ENCODE measurements at places on chromosomes 5 and 9.

GRCh38 chr5:18314192-18314778 is 680.0 kb downstream of the TAF11L14 start:
- DNase-seq = peak; percentile 15
- no peaks in the 10 kb centered on the region for H3K4me1 ChIP-seq
- no peaks in the 10 kb centered on the region for H3K36me3 ChIP-seq
- H3K27me3 ChIP-seq = no peaks in the 10 kb centered on the region
- H3K27ac ChIP-seq = no peak overlapping the region

GRCh38 chr9:38083858-38084555 is 15.0 kb upstream of the SHB start:
- peaks cover 60% of the 10 kb centered on the region for H3K27me3 ChIP-seq
- H3K4me3 ChIP-seq = no peak overlapping the region
- H3K4me1 ChIP-seq = peaks cover 4% of the 10 kb centered on the region
- no peak for DNase-seq

DNA sequence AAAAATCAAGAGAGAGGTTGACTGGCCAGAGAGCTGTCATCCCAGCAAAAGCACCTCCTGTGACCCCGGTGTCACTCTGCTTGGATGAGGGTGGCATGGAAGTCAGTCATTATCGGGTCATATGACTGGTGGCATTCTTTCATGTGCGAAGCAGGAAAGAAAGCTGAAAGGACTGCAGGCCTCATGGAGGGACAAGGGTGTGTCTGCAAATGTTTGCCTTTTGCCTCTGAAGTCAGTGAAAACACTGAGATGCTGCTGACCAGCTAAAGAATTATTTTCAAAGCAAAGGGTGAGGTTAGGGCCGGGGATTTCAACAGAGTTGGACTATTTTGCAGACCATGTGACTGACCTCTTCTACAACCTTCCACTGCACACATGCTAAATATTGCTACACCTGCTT is 298.3 kb downstream of the CSNK1G3 start:
- H3K27me3 ChIP-seq = no peaks in the 10 kb centered on the region
- no peak overlapping the region for H3K4me3 ChIP-seq
- no peak overlapping the region for H3K27ac ChIP-seq
- peaks cover 35% of the 10 kb centered on the region for H3K4me1 ChIP-seq

GRCh38 chr5:35815089-35815936 is 41.4 kb upstream of the IL7R start:
- H3K4me3 ChIP-seq = no peak overlapping the region
- H3K4me1 ChIP-seq = no peaks in the 10 kb centered on the region
- no peaks in the 10 kb centered on the region for H3K36me3 ChIP-seq
- no peak for DNase-seq

- H3K27ac ChIP-seq = no peak overlapping the region
- no peaks in the 10 kb centered on the region for H3K27me3 ChIP-seq
- no peak for DNase-seq
- no peaks in the 10 kb centered on the region for H3K36me3 ChIP-seq
Observed at GRCh38 chr5:119063579-119064379, 7.1 kb upstream of the DMXL1 start.

DNA sequence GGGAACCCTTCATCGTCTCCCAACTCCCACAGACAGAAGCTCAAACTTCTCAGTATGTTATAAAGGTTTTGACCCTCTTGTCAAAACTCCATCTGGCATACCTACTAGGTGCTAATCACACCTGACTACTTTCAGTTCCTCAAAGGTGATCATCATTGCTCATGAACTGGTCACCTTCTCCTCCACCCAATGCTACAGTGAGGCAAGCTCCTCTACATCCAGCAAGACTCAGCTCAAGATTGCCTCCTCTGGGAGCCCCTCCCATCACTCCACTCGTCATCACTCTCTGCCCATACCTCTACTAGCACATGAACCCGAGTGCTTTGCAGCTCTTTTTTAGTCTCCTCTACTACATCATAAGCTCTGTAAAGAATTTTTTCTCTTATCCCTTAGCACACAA is 102.4 kb downstream of the LPAR1 start:
- peaks cover 2% of the 10 kb centered on the region for H3K4me1 ChIP-seq
- no peak overlapping the region for H3K4me3 ChIP-seq
- no peak for DNase-seq
- H3K36me3 ChIP-seq = no peaks in the 10 kb centered on the region

DNA sequence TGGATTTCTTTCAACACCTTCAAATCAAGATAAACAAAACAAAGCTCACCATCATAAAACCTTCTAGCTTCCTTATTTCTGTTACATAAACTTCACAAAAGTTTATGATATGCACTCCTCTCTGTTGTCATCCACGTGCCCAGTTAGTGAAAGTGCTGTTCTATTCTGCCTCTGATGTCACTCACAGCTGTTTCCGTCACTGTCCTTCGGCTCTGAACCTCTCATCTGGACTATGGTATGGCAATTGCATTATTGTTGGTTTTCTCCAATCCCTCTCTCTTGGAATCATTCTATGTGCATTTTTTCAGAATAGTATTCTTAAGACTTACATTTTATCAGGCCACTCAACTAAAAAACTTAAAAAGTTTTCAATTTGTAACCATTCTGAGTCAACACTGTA is 264.2 kb upstream of the DAPK1 start:
- H3K4me3 ChIP-seq = no peak overlapping the region
- no peaks in the 10 kb centered on the region for H3K27me3 ChIP-seq
- H3K4me1 ChIP-seq = no peaks in the 10 kb centered on the region

DNA sequence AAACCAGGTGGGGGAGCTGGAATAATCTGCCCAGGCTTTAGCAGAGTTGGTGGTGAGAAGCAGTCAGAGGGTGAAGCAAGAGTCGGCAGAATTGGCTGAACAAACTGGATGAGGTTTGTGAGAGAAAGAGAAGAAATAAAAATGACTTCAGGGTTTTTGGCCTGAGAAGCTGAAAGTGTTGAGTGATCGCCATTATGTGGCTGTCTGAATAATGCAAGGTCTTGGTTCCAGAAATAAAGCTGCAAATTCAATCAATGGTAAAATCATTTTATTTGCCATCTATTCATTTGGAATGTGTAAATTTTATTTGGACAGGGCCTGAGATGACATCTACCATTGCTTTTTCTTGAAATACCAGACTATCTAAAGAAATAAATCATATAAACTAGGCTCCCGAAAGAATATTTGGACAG is 50.4 kb upstream of the DAB2 start:
- H3K27me3 ChIP-seq = peaks cover 5% of the 10 kb centered on the region
- no peak overlapping the region for H3K27ac ChIP-seq
- H3K4me1 ChIP-seq = no peaks in the 10 kb centered on the region
- no peak for DNase-seq

GRCh38 chr5:152331006-152331405 is 74.1 kb downstream of the NMUR2 start:
- no peaks in the 10 kb centered on the region for H3K27me3 ChIP-seq
- DNase-seq = no peak
- no peak overlapping the region for H3K4me3 ChIP-seq
- H3K4me1 ChIP-seq = no peaks in the 10 kb centered on the region
- H3K36me3 ChIP-seq = no peaks in the 10 kb centered on the region

DNA sequence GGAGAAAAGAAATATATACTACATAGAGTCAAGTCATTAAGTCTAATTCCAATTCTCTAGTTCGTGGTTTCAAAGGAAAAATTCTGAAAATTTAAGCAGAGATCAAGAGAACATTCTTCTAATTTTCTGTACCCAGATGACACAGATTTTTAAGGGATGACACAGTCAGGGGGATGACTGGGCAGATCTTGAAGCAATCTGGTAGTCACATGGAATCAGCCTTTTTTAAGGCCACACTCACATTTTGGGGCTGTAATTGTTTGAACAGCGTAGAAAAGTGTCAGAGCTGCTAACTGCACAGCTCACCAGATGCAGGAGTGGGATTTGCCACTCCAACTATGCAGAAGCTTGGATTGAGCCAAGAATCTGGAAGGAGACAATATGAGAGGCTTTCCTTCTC is 20.4 kb downstream of the PDE4D start:
- no peak for DNase-seq
- H3K36me3 ChIP-seq = no peaks in the 10 kb centered on the region
- H3K27ac ChIP-seq = no peak overlapping the region
- peaks cover 3% of the 10 kb centered on the region for H3K27me3 ChIP-seq
- no peak overlapping the region for H3K4me3 ChIP-seq

DNA sequence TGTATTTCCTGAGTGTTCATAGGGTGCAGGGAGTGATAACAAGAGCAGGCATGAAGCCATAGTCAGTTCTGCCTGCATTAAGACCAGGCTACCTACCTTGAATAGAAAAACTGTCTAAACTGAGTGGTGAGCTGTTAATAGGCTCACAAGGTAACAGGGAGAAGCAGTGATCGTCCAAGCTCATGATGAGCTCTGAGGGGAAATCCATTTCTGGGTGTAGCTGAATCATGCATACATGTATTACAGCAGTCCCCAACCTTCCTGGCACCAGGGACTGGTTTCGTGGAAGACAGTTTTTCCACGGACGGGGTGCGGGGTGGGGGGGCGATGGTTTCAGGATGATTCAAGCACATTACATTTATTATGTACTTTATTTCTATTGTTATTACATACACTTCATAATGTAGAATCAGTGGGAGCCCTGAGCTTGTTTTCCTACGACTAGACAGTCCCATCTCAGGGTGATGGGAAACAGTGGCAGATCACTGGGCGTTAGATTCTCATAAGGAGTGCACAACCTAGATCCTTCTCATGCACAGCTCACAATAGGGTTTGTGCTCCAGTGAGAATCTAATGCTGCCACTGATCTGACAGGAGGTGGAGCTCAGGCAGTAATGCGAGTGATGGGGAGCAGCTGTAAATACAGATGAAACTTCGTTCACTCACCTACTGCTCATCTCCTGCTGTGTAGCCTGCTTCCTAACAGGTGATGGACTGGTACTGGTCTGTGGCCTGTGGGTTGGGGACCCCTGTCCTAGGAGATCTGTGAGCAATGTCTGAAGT is 100.0 kb upstream of the IL6ST start:
- DNase-seq = no peak
- peaks cover 7% of the 10 kb centered on the region for H3K36me3 ChIP-seq
- no peaks in the 10 kb centered on the region for H3K27me3 ChIP-seq
- H3K4me3 ChIP-seq = no peak overlapping the region

DNA sequence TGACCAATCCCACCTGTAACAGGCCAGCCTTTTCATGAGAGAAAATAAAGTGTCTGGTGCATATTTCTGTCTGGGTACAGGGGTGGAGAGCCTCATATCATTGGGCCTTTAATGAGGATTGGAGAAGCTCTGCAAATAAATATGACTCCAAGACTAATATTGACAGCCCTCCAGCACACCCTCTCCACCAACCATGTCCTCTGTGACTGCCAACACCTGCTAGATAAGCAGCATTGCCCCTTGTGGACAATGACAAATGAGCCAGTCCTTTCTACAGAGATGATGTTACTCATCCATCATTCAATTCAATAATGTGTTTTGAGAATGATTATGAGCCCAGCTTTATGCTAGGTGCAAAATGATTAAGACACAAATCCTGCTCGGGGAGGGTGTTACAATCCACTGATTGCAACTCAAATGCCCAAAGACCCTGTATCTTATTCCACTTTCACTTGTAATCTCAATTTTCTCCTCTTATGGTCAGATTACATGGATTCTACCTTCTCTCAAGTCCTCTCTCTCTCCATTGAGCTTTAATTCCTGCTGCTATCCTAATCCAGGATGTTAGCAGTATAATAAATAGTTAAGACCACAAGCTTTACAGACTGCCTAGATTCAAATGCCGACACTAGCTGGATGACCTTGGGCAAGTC is 2.1 kb upstream of the GFRA3 start:
- peaks cover 9% of the 10 kb centered on the region for H3K4me1 ChIP-seq
- no peak for DNase-seq
- H3K27me3 ChIP-seq = peaks cover 25% of the 10 kb centered on the region
- no peak overlapping the region for H3K27ac ChIP-seq
- no peak overlapping the region for H3K4me3 ChIP-seq

DNA sequence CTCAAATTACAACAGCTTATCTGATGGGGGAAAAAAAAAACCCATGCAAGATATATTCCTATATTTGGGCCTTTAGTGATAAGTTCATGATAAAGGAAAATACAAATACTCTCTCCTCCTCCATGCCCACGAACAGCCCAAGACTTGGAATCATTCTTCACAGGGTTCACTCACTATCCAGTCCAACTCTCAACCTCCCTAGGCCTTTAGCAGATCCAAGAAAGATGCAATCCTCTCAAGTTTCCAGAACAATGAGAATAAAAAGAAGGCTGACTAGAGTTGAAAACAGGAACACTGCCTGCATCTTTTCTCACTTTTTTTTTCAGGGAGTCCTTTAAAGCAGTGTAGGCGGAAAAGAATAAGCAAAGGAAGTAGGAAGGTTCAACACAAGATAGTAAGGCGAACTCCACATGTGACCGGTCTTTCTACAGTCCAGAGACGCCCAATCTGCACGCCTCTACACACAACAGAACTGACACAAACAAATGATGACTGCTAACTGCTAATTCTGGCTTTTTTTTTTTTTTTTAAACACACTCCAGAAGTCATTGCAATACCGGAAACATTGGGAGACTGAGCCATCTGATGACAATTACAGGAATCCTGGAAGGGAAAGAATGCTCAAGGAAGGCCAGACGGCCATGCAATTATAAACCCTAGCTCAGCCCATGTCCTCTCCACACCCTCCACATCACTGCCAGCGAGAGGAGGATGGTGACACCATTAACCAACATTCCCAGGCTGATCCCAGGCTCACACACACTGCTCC is 75.4 kb downstream of the BNC2 start:
- no peak overlapping the region for H3K27ac ChIP-seq
- H3K27me3 ChIP-seq = no peaks in the 10 kb centered on the region
- no peak overlapping the region for H3K4me3 ChIP-seq
- DNase-seq = no peak
- no peaks in the 10 kb centered on the region for H3K36me3 ChIP-seq
- H3K4me1 ChIP-seq = no peaks in the 10 kb centered on the region

DNA sequence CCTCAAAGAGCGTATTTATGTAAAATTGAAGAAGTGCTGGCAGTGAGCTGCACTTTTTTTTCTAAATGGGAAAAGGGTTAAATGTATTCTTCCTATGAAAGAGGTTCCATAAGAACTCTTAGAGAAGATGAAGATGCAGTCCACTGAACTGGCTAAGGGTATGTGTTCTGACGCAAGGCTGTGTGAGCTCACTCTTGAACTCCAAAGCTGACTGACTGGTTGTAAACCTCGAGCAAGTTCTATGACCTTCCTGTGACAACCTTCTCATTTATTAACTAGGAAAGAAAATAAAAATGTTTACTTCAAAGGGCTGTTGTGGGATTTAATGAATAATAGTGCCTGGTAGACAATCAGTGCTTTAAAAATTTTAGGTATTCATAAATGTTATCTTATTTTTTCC is 46.7 kb downstream of the POC5 start:
- peaks cover 15% of the 10 kb centered on the region for H3K4me1 ChIP-seq
- H3K4me3 ChIP-seq = no peak overlapping the region
- H3K36me3 ChIP-seq = peaks cover under 1% of the 10 kb centered on the region
- H3K27ac ChIP-seq = no peak overlapping the region
- H3K27me3 ChIP-seq = no peaks in the 10 kb centered on the region

DNA sequence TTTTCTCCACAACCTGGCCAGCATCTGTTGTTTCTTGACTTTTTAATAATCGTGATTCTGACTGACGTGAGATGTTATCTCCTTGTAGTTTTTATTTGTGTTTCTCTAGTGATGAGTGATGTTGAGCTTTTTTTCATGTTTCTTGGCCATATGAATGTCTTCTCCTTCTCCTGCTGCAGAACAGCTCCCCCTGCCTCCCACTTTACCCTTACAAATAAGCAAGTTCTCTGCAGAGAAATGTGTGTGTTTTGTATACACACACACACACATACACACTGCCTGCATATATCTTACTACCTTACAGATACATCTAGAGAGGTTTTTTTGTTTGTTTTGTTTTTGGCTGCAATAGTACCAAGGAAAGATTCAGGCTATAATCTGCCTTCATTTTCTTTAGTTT is 88.7 kb upstream of the PHF24 start:
- no peak overlapping the region for H3K4me3 ChIP-seq
- no peak for DNase-seq
- no peaks in the 10 kb centered on the region for H3K36me3 ChIP-seq

GRCh38 chr9:132068605-132069004 is 11.1 kb downstream of the MED27 start:
- peaks cover 11% of the 10 kb centered on the region for H3K36me3 ChIP-seq
- peaks cover 32% of the 10 kb centered on the region for H3K4me1 ChIP-seq

All from naive B cell (primary cell).